ENCODE measurements at places on chromosomes 3 and 15. TPM values are rescaled to one million over a fixed set of nuclear protein-coding genes. Genes with fewer than 3 reads are reported as not detected.

DNA sequence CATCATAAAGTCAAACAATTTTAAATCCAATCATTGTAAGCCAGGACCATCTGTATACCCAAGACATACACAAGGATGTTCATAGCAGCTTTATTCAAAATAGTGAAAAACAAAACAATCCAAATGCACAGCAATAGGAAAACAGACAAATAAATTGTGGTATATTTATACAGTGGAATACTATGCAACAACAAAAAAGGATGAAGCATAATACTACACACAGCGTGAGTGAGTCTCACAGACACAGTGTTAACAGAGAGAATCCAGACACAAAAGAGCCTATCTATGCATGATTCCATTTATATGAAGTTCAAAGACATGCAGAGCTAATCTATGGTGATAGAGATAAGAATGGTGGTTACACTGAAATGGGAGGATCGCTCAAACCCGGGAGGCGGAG is 5.6 kb upstream of the MUC20 start:
- DNase-seq = no peak

DNA sequence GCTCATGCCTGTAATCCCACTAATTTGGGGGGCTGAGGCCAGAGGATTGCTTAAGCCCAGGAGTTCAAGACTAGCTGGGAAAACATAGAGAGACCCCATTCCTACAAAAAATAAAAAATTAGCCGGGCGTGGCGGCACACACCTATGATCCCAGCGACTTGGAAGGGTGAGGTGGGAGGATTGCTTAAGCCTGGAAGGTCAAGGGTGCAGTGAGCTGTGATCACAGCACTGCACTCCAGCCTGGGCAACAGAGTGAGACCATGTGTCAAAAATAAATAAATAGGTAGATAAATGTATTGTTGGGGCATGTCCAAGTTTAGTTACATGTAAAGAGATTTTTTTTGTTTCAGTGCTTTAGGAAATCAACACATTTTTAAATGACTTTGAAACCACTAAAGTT is 36.4 kb downstream of the SLC12A1 start:
- DNase-seq = no peak

GRCh38 chr3:96214941-96215340 is 599.5 kb upstream of the EPHA6 start:
- DNase-seq = no peak

GRCh38 chr15:88118035-88118434 is 138.5 kb downstream of the NTRK3 start:
- DNase-seq = no peak

The SEMA3G gene
- total RNA-seq = 5.1 TPM

The KBTBD13 gene
- total RNA-seq = 0.08 TPM

All from left colon (tissue), 2 donors.